ENCODE measurements at places on chromosomes 13 and 19.

DNA sequence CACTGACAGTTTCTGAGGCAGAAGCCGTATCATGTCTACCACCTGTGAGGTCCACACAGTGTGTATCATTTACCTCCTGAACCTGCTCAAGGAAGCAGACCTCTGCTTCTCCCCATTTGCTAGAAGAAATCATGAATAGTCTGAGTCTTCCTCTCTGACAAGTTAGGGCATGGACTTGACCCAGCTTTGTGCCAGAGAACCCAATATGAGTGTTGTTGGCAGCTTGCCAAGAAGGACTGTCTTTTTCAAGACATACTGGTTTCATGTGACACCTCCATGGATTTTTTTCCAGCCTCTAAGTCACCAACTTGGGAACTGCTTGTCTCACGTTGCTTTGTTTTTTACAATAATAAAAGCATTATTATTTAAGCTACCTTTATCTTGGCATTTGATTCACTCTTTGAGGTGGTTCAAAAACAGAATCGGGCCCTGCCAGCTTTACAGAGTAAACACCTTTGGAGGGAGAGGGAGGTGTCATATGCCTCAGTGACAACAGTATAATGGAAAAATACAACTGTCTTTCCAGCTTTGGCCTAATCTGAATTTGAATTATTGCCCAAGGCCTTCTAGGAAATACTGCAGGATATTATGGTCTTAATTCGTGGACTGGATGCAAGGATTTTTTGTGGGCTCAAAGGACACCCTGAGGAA lies 9.6 kb downstream of the ZNF211 start:
- no peak for DNase-seq

DNA sequence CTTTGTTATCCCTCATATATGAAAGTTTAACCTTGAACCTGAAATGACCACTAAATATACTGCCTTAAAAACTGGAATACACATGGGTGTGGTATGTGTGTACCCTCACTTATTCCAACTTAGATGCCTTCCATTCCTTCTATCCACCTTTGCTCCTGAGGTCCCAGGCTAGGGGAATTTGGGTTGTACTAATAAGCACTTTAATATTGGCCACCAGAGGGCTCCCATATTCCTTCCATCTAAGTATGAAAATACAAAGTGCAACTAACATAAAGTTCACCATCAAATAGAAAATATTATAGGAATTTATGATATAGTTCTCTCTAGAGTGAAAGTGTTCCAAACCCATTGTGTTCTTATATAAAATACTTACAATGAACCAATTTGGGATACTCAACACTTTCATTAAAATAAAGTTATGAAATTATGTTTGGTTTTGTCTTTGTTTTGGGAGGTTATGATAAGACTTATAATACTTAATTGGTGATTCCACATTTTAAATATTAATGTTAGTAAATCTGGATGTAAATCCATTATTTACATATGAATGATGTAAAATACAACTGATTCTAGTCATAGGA lies 62.3 kb downstream of the ITGBL1 start:
- no peak for DNase-seq

GRCh38 chr13:111178402-111178801 lies 63.3 kb downstream of the ARHGEF7 start:
- DNase-seq, result no peak

DNA sequence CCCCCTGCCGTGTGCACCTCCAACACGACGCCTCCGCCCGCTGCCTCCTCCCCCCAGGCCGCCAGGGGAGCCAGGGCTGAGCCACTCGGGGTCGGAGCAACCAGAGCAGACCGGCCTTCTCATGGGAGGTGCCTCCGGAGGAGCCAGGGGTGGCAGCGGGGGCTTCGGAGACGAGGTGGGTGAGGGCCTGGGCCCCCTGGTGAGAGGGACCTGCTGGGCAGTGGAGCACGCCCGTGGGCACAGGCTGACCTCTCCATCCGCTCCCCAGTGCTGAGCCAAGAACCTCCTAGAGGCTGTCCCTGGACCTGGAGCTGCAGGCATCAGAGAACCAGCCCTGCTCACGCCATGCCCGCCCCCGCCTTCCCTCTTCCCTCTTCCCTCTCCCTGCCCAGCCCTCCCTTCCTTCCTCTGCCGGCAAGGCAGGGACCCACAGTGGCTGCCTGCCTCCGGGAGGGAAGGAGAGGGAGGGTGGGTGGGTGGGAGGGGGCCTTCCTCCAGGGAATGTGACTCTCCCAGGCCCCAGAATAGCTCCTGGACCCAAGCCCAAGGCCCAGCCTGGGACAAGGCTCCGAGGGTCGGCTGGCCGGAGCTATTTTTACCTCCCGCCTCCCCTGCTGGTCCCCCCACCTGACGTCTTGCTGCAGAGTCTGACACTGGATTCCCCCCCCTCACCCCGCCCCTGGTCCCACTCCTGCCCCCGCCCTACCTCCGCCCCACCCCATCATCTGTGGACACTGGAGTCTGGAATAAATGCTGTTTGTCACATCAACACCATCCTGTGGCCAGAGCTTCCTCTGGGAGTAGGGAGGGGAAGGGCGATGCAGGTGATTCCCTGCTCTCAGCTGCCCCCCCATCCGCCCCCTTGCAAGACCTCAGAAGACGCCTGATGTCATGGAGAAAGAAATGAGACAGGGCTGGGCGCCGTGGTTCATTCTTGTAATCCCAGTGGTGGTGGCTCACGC lies 12.0 kb downstream of the BCAM start:
- DNase-seq, result no peak

- DNase-seq, result no peak
These were observed 26.6 kb downstream of the ATP11A start for GRCh38 chr13:112716461-112716820.

- no peak for DNase-seq
These were observed 1124.2 kb downstream of the SLITRK1 start for GRCh38 chr13:82758044-82758443.

GRCh38 chr19:32817569-32818476 lies 51.7 kb downstream of the SLC7A9 start:
- no peak for DNase-seq

DNA sequence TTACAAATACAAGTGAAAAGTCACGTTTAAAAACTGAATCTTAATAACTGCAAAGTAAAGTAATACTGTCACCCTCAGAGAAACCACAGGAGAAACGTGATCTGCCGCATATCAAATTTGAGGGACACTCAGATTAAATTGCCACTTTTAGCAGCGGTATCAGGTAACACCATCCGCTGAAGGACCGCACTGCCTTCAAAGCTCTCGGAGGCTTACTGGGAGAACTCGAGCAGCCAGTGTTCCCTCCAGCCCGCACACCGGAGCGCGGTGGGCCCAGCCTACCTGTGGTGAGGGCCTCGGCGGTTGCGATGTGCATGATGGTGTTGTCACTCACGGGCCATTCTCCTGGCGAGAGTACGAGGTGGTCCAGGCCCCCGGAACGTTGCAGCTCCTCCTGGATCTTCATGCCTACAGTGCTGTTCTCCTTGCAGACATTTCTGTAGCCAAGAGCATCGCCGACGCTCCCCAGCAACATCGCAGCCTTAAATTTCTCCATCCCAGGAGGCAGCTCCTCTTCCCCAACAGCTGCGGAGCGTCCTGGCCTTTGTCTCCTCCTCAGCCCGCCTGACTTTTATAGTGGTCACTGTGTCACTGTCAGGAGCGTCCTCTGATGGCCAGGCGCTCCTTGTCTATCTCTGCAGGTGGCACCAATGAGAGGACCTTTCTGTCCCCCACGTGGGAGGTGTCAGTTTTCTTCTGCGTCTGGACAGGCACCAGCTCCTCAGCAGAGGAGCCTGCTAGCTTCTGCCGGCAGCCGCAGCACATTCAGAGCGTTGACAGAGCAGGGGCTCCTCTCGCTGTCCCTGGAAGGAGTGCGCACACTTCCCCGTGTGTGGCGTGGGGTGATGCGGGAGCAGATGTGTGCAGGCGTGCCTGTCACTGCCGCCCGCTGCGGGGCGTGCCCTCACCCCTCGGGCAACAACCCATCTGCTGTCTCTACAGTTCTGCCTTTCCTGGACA lies at the start of gene ADPRHL1:
Gene ADPRHL1, minus strand, starts transcription at position 547 of the 960 bp plus-strand sequence. Its CDS starts 51 bp downstream, at position 496.
- DNase-seq, result peak; percentile 78

- DNase-seq, result no peak
These were observed 644 bp downstream of the MED26 start for GRCh38 chr19:16627193-16627927.

- no peak for DNase-seq
These were observed 311.3 kb downstream of the DLEU7 start for GRCh38 chr13:50531917-50532899.

DNA sequence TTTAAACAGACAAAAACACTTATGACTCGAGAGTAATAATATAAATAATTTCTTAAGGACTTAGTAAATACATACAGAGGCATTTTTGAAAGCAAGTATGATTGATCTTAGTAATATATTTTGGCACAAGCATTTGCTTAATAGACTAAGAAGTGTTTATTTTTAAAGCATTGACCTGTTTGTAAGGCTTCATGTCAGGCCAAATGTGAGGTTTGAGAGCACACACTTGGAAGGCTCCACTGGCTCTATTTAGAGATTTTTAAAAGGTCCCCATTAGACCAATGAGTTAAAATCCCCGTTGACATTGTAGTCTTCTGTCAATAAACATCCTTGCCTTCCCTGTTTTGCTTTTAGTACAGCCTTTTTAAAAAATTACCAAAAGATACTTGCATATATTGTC lies 50.4 kb downstream of the ATP8A2 start:
- no peak for DNase-seq

DNA sequence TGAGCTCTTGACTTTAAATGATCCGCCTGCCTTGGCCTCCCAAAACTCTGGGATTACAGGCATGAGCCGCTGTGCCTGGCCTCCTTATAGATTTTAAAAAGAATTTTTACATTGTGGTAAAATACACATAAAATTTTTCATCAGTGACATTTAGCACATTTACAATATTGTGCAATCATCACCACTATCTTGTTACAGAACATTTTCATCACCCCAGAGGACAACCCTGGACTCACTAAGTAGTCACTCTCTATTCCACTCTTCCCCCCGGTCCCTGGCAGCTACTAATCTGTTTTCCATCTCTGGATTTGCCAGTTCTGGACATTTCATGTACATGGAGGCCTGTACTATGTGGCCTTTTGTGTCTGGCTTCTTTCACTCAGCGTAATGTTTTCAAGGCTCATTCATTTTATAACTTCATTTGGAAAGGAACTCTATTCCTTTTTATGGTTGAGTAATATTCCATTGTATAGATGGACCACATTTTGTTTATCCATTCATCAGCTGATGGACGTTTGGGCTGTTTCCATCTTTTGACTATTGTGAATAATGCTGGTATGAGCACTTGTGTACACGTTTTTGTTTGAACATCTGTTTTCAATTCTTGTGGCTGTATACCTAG lies 19.9 kb downstream of the MEGF8 start:
- no peak for DNase-seq

DNA sequence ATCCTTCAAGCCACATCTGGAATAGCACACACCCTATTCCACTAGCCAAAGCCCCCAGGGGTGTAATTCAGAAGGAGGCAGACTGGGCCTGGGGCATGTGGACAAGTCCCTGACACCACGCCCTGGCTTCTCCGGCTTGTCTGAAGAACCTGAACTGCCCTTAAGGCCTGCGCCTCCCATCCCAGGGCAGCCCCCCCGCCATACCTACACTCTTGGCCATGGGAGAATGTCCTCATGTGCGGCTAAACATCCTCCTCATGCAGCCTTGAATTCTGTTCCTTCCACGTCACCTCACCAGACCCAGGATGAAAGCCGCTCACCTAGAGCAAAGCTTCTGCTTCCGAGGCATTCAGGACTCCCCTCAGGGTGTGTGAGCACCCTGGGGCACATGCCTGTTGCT lies 24.3 kb upstream of the POU2F2 start:
- no peak for DNase-seq

GRCh38 chr13:45670189-45670885 lies 31.8 kb upstream of the CBY2 start:
- no peak for DNase-seq

- DNase-seq, result no peak
These were observed 256.4 kb downstream of the DLEU7 start for GRCh38 chr13:50587115-50587514.

DNA sequence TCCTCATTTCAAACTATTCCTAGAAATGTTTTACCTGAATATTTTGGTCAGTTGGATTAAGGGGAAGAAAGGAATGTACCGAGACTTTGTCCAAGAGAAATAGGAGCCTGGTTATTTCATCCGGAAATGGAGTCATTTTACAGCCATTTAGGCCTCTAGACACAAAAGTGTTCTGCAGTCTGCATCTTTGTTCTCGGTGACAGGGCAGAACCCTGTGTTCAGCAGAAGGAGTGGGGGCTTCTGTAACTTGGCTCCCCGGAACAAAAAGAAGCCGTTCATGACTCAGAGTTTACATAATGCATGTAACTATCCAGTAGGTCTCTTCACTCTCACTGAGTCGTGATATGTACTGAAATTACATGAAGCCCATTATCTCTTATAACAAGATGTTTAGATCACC lies 21.6 kb upstream of the FNDC3A start:
- no peak for DNase-seq

GRCh38 chr19:35903550-35904179 lies 1.3 kb downstream of the HCST start:
- peak; percentile 37 for DNase-seq

- DNase-seq, result no peak
These were observed 325.1 kb downstream of the DCT start for GRCh38 chr13:94154367-94154766.

GRCh38 chr19:11887234-11887610 lies 360 bp upstream of the ZNF69 start:
- no peak for DNase-seq

DNA sequence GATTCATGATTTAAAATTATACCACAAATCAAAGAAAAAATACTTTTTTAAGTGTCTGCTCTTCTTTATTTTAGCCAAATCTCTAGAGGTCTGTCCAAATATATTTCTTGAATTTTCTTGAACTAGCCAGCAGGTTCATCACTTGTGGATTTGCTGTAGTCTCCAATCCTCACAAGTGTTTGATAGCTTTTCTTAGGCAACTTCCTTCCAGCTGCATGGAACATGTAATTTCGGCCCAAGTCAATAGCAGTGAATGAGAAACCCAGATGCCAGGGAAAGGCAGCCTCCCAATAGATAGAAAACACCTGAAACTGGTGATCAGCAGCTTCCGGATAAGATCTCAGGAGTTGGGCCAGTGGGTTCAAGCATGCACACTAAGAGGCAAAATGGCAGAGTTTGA lies 15.6 kb upstream of the RNASEH2B start:
- no peak for DNase-seq

GRCh38 chr19:31772915-31773314 lies 423.7 kb upstream of the TSHZ3 start:
- DNase-seq, result no peak

DNA sequence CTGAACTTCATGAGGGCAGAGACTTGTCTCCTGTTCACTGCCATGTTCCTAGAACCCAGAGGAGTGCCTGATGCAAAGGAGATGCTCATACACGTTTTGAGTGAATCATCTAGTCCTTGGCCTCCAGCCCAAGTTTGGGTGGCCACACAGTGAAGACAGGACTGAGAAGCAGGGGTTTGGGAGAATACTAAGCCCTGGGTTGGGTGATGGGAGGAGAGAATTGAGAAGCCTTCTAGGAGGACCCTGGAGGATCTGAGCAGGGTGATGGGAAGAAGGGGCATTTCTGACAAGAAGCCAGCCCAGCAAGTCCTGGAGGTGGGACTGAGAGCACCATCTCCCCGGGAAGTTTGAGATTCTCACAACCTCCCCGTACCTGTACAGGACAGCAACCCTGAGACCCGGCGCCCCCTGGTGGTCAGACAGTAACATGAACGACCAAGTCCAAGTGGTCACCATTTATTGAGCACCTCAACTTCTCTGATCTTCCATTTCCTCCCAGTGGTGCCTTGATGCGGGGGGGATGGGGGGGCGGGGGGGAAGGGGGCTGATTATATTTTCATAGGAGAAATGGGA lies 11.0 kb downstream of the CTU1 start:
- no peak for DNase-seq

GRCh38 chr13:99432609-99433542 lies 68.4 kb upstream of the TM9SF2 start:
- no peak for DNase-seq

- DNase-seq, result no peak
These were observed 3.0 kb upstream of the PNKP start for GRCh38 chr19:49870309-49870901.
